ENCODE measurements at places on chromosomes 7 and 10.

- DNase-seq: no peak
Observed at GRCh38 chr10:49356944-49357343, 38.9 kb downstream of the DRGX start.

DNA sequence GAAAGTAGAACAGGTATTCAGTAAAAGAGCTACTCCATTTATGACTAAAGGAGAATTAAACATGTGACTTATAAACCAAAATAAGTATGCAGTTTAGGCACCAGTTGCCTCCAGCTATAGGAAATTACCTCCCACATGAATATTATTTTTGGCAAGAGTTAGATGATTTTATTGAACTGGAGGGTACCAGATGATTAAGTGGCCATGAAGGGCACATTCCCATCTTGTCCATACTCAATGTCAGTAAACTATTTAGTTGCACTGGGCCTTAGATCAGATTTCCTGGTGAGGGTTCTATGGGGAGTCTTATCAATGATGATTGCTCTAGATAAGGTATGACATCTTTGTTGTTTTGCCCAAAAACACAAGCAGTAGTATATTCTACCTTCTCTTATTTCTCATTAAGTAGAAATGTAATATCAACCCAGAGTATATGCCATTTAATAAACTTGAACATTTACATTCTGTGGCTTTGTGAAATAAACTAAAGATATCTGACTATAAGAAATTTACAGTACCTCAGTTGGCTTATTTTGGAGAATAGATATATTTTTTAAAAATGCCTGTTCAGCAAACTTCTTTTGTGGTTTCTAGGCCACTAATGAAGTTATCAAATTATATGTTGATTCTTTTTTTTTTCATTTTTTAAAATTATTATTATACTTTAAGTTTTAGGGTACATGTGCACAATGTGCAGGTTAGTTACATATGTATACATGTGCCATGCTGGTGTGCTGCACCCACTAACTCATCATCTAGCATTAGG is 145.3 kb downstream of the SEMA3A start:
- DNase-seq: no peak

DNA sequence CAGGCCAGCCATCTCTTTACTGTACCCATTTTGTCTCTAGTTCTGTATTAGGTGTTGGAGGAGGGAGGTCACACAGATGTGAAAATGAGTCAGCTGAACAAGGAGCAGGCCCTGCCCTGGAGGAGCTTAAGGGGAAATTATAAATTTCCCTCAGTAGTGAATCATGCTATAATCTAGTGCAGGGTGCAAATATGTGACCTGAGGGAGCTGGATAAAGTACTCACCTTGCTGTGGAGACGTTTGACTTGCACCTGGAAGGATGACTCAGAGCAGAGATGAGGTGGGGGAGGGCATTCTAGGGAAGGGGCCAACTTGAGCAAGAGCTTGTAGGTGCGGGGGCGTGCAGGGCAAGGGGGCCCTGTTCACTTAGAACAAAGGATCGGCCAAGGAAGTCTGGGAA is 610.6 kb downstream of the SDK1 start:
- no peak for DNase-seq

DNA sequence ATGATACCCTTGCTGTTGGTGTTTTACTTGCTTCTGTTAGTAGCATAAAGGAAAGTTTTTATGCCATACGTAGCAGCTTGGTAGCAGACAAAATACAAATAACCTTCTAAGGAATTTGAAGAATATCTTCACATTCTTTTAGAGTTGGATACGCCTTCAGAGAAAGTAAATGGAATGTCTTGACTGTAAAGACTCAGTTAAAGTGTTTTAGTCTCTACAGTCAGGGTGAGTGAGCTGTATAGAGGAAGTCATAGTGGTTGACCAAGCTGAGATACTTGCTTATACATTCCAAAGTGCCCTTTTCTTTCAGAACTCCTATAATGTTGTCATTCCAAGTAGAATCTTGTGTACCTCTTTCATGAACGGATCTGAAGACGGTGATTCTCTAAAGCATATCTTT is 37.7 kb downstream of the RABGEF1 start:
- no peak for DNase-seq

- DNase-seq: peak; percentile 52
Observed at GRCh38 chr7:151018421-151019129, 5.7 kb downstream of the ATG9B start.
